ENCODE measurements at places on chromosomes 7 and 10.

DNA sequence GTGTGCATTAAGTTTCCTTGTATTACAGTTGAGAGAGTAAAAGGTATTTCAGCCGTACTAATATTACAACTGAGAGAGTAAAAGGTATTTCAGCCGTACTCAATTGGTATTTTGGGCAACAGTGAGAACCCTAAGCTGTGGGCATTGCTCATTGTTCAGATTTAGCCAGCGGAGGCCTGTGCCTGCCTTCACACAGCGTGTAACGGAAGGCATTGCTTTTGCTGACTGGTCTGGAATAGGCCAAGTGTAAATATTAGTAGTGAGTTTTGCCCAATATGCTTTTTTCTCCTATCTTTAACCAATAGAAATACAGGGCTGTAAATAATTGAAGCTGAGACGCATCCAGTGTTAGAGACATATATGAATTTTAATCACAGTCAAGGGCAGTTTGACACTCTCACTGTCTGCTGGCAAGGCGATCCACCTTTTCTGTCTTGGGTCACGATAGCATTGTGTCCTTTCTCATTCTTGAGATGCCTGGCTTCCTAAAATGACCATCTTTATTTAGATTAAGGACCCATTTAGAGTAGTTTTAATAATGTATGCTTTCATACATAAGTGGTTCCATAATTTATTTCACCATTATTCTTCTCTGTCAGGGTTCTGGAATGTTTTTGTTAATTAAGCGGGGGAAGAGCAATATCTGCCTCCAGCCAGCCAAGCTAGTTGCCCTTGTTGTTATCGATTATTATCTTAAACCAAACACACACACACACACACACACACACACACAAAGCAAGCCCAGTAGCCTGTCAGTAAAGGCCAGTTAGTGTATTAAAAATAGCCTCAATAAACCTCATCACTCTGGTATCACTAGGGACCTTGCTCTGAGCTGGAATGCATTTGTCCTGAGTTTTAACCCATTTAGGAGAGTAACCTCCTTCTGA lies 130.7 kb downstream of the CELF2 start:
- peaks cover 20% of the 10 kb centered on the region for H3K4me1 ChIP-seq
- H3K36me3 ChIP-seq: no peaks in the 10 kb centered on the region
- H3K27me3 ChIP-seq: no peaks in the 10 kb centered on the region
- H3K4me3 ChIP-seq: no peak overlapping the region
- no peak for DNase-seq

- no peaks in the 10 kb centered on the region for H3K4me1 ChIP-seq
- no peak overlapping the region for H3K27ac ChIP-seq
- H3K27me3 ChIP-seq: no peaks in the 10 kb centered on the region
- H3K4me3 ChIP-seq: no peak overlapping the region
These were observed 192.5 kb downstream of the ELFN1 start for GRCh38 chr7:1862560-1862959.

GRCh38 chr7:65955718-65956117 lies 26.3 kb downstream of the GUSB start:
- H3K4me1 ChIP-seq: no peaks in the 10 kb centered on the region
- H3K27me3 ChIP-seq: no peaks in the 10 kb centered on the region
- H3K4me3 ChIP-seq: no peak overlapping the region
- peaks cover 18% of the 10 kb centered on the region for H3K36me3 ChIP-seq
- no peak overlapping the region for H3K27ac ChIP-seq

- H3K27me3 ChIP-seq: no peaks in the 10 kb centered on the region
- no peak overlapping the region for H3K4me3 ChIP-seq
- H3K36me3 ChIP-seq: no peaks in the 10 kb centered on the region
- H3K4me1 ChIP-seq: peaks cover 10% of the 10 kb centered on the region
These were observed 141.6 kb downstream of the PRKAG2 start for GRCh38 chr7:151735186-151735850.

DNA sequence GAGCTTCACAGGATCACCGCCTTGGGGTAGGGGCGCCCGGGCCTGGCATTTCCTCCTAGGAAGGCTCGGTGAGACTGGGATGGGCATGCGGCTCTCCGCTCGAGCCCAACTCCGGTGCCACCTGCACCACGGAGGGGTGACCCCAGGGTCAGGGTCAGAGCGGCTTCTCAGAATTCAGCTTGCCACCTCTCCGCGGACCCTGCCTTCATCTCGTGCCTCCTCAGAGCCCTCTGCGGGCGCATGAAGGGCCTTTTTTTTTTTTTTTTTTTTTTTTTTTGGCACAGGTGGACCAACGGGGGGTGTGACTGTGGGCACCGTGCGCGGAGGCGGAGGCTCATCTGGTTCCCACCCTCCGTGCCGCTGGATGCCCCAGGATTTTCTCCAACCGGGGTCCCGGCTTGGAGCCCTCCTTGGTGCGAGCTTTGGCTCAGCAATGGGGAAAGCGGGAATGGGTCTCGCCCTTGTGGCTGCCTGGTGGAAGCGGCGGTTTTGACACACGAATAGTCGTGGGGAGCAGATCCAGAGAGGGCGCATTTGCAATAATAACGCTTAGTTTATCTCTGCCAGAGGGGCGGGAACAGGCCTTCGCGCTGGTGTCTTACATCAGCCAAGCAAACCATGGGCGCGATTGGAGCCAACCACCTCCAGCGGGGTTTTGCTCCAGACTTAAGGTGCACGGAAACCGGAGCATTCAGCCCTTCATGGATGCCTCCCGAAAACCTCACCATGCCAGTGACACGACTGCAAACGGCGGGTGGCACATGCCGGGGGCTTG lies 5.0 kb upstream of the TNRC18 start:
- no peaks in the 10 kb centered on the region for H3K4me1 ChIP-seq
- no peak for DNase-seq
- H3K4me3 ChIP-seq: peak overlapping the region; percentile 82
- H3K27me3 ChIP-seq: no peaks in the 10 kb centered on the region
- no peaks in the 10 kb centered on the region for H3K36me3 ChIP-seq

DNA sequence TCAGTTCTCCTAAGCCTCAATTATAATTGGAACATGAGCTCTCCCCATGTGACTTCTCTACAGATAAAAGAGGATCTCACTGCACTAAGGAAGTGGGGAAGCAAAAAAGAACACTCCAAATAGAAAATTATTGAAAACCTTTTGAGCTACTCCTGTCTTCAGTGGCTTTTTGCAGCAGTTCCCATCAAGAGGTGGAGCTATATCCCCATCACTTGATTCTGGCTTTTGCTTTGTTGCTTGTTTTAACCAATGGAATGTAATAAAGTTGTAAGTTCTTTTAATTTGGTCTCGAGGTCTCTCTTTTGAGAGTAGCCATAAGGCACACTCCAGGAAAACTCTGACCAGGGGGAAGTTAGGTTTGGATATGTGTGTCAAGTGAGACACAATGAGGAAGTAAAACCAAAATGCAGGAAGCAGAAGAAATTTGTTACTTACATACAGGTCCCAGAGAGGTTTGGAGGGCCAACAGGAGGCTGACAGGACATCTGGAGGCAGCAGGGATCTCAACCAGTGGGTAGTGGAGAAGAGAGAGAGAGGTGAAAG lies 569.4 kb downstream of the HTR7 start:
- peak overlapping the region; percentile 36 for H3K27ac ChIP-seq
- DNase-seq: no peak
- H3K4me1 ChIP-seq: peaks cover 13% of the 10 kb centered on the region
- no peak overlapping the region for H3K4me3 ChIP-seq

GRCh38 chr7:101241015-101241363 lies 3.4 kb upstream of the CLDN15 start:
- peaks cover 19% of the 10 kb centered on the region for H3K4me1 ChIP-seq
- H3K27me3 ChIP-seq: no peaks in the 10 kb centered on the region
- H3K36me3 ChIP-seq: peaks cover 41% of the 10 kb centered on the region

DNA sequence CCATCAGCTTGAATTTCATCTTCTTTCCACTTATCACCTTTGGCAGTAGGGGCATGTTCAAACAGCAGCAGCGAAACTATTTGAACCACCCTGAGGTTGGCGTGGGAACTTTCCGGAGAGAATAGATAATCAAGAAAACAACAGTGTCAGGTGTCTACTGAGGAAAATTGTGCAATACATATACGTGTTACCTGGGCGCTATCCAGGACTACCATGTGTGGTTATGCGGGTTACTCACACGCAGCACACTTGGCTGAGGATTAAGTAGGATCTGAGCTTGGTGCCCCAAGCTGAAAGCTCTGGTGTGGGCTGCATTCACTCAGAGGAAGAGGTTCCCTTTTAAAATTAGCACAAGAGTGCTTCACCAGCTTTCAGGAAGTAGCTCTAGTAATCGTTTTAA lies 8.8 kb upstream of the ABI1 start:
- no peak for DNase-seq
- no peak overlapping the region for H3K27ac ChIP-seq
